Stimulated activated naive CD4-positive, alpha-beta T cell (primary cell): ENCODE measurements at places on chromosomes 7 and 10.

GRCh38 chr10:44774676-44775401 is 136.3 kb upstream of the TMEM72 start:
- DNase-seq = no peak

GRCh38 chr7:55120501-55121198 is 101.8 kb downstream of the EGFR start:
- no peak for DNase-seq

DNA sequence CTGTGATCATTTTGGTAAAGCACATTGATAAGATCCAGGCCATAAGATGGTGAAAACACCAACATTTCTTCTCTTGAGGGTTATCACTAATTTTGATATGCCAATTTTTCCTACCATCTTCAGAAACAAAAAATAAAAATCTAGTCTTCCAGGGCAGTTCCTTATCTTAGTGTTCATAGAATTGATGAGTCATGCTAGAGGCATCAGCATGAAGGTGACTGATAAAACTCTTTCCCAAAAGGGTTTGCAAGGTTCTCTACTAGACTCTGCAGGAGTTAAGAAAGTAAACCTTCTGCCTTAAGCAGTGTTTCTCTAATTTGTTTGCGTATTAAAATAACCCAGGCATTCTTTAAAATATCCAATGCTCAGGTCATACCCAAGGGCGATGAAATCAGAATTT is 483.1 kb upstream of the CNTNAP2 start:
- no peak for DNase-seq

DNA sequence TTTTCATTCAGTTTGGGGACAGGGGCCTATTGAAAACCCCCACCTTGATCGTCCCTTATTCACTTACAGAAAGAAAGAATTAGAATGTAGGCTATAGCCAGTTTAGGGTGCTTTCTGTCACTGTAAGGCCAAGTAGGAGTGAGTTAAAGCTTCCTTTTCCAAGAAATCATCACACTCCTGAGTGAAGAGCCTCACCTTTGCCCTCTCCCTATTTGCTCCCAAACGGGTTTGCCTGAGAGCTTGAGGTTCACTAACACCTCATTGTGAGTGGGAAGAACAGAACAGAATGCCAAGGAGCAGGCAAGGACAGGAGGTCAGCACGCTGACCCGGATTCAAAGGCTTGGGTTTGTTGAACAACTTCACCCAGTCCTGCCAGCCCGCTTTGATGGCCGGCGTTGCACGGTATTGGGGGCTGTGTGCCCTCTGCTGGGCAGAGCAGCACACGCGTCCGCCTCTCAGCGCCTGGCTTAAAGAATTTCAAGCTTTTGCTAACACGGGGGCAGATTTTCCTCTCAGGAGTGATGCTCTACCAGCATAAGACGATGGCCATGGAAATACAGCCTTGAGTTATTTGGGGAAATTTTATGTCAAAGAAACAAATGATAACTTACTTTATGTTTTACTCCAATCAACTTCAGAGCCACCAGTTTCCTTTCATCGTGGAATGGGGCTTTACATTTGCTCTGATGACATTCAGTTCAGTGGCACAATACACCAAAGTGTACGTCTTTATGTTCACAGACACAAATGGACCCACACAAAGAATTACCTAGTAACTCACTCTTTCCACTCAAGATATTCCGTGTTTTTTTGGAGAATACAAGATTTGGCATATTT is 470.0 kb downstream of the SUGCT start:
- DNase-seq = no peak

DNA sequence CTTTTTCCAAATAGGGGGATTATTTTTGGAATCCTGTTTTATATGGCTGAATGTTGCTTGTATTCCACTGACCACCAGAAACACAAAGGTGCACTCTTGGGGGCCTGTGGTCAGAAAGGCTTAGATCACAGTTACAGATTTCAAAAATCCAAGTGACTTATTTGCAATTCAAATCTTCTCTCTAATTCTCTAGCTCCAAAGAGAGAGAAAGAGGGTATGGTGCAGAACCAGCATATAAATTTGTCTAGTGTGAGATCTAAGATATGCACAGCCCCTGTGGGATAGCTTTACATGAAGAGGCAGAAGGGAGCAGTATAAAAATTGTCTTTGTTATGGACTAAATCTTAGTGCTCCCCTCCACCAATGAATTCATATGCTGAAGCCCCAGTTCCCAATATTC is 1121.7 kb upstream of the CELF2 start:
- DNase-seq = no peak

DNA sequence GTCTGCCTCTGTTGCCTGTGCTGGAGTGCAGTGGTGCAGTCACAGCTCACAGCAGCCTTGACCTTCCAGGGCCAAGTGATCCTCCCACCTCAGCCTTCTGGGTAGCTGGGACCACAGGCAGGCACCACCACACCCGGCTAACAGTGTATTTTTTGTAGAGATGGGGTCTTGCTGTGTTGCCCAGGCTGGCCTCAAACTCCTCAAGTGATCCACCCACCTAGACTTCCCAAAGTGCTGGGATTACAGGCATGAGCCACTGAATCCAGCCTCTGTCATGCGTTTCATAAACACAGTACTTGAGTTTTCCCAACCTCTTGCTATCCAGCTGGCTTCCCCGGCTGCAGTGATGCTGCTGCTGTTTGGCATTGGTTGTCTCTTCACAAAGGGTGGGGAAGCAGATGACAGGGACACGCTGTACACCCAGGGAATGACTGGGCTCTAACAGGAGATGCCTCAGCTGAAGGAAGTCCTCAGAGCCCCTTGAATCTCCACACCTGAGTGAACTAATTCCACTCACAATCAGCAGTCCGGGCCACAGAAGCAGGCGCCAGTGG is 191.5 kb downstream of the DIP2C start:
- no peak for DNase-seq

- DNase-seq = no peak
Measured at GRCh38 chr7:44336491-44336890, 11.1 kb upstream of the CAMK2B start.

DNA sequence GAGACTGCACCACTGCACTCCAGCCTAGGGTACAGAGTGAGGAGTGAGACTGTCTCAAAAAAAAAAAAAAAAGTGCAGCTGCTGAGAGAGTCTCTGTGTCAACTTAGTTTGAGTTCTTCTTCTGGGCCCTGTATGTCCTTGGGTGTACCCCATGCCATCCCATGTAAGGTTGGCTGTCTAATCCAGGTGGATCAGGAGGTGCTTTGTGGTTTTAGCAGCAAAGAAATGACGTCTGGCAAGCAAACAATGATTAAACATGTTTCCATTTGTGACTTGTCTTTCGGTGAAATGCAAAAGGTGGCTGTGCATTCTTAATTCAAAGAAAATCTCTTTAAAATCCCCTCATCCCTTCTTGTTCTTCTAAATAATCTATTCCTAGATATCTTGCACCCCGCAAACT is 255.9 kb downstream of the ANKRD30A start:
- DNase-seq = no peak

DNA sequence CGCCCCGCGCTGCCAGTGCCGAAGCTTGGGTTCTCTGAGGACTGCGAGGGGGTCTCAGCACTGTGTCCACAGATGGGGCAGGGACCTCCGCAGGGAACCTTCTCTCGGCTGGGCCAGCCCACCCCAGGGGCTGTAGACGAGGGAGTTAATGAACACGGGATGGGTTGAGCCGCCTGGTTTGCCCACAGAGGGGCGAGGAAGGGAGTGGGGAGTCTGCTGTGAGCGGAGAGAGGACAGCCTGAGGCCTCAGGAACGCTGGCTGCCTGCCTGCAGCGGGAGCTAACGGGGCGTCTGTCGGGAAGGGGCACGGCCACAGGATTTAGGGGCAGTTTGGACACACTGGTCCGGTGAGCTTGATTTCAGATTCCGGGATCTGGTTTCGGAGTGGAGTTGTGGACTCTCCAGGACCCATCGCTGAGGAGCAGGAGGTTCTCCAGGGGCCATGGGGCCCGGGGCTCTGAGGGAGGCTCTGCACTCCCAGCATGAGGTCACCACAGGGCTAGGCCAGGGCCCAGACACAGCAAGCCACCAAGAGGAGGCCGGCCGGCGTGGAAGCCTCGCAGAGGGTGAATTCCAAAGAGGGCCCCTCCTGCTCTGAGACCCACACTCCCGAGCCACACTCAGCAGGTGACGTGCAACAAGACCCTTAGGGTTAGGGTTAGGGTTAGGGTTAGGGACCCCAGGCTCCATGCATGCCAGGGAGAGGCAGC is 19.0 kb upstream of the FAM20C start:
- no peak for DNase-seq

DNA sequence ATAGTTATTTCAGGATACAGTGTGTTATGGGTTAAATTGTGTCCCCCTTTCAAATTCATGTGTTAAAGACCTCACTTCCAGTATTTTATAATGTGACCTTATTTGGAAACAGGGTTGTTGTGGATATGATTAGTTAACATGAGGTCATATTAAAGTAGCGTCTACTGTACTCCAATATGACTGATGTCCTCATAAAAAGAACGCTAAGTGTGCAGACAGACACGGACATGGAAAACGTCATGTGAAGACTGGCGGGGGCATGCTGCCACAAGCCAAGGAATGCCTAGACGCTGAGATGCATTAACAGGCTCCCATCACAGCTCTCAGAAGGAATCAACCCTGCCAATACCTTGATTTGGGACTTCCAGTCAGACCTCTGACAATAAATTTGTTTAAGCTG is 1.5 kb upstream of the WDR37 start:
- DNase-seq = no peak
